ENCODE measurements at places on chromosomes 1 and 21. TPM values are rescaled to one million over a fixed set of nuclear protein-coding genes. Genes with fewer than 3 reads are reported as not detected.

DNA sequence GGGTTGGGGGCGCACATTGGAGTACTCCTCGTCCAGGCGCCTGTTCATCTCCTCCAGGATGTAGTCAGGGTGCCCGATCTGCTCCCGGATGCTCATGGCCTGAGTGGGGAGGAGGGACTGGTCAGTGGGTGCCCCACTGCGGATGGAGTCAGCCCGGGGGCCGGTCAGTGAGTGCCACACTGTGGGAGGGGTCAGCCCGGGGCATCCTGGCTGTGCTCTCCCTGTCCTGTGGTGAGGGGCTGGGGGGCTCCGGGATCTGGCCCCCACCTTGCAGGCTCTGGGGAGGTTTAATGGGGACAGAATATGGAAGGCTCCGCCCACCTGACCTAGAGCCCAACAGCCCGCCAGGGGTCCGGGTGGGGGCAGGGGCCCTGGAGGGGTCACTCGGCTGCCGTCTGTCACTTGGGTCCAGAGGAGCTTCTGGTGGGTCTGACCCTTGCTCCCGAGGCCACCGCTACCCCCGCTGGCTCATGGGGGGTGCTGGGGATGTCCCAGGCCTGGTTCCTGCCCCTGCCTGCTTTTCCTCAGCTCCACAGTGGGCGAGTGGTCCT lies 8.8 kb downstream of the PRXL2B start:
- no peak for DNase-seq

KRTAP6-1 gene
- total RNA-seq, result not detected

DNA sequence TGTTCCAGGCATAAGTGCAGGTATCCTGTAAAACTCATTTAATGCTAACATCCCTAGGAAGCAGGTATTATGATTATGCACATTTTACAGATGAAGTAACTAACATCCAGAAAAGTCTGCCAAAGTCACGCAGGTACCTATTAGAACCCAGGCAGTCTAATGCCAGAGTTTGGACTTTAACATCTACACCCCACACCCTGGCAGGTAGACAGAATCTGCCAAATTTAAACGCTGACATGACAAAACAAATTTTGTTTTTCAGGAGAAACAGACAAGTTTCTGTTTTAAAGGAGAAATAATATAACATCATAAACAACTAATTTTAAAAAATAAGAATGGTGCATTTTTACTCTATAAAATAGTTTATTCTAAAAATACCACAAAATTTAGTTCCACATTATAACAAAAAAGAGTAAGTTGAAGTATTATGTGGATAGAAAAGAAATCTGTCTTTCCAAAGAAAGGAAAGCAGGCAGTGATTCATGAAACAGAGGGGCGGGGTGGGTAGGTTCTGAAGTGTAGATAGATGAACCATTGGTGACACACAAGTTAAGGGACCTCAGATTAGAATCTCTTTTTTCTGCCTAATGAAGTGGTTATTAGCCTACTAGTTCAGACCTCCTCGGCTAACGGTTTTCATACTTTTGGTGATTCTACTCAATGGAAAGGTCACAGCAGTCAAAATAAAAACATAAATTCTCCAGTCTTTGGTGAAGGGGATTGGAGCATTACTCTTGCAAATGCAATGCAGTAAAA lies 1.7 kb downstream of the ASPM start:
- no peak for DNase-seq

DNA sequence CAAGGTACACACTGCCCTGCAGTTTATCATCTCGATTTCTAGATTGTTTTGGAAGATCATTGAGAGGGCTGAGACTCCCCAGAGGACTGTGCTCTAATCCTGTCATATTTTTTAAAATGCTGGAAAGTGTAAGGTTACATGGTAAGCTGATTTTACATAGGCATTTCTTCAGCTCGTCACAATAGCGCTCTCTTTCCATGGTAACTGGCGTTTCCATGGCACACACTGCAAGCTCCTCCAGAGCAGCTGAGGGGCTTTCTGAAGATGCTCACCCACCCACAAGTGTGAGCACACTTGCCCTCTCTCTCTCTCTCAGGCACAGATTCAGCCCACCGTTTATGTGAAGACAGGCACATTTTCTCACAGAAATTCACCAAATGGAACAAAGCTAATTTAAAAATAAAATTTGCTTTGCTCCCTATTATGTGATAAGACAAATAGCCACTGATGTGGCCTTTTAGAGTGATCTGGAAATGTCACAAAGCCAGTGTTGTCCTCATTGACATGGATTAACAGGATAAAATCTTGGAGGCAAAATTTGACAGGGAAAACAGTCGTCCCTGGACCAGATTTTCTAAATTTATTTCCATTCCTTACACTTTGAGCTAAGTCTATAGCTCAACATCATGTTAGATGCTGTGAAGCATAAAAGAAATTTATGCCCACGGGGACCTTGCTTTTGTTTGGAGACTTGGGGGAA lies 421.5 kb downstream of the RWDD3 start:
- DNase-seq, result no peak

DNA sequence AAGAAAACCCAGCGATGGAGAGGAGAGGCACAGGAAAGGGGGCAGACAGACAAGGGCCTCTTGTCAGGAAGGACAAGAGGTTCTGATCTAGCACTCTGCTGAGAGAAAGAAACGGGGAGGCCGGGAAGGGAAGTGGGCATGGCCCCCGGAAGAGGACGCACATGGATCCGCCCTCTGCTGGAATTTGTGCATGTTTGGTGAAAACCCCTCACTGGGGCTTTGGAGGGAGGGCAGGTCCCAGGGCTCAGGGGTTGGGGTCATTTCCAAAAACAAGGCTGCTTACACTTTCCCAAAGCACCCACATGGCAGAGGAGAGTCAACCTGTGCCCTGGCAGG lies 32.4 kb upstream of the ECE1 start:
- no peak for DNase-seq

DNA sequence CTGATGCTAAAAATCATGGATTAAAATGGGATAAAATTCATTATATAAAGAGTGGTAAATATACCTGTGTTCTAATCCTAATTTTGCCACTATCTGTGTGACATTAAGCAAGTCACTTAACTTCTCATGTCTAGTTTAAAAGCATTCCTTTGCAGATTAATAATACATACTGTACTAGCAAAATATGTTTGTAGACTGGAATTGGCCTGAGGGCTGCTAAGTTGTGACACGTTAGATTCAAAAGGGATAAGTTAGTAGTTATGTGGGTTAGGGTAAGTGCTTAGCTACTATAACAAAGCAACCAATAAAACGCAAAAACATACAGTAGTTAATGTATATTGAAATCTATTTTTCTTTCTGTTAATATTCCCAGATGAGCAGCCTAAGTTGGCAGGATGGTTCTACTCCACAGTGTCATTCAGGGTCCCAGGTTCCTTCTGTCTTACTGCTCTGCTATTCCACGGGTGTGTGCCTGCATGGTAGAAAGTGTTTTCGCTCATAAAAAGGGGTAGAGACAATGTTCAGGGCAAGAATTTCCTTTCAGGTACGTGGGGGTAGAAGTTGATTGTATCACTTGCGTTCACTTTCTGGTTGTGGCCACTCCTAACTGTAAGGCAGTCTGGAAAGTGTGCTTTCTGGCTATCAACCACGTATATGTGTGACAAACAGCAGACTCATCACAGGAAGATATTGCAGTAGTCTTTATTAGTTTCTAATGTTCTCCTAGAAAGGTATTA lies 239.8 kb downstream of the NFIA start:
- no peak for DNase-seq

DIO1 gene
- total RNA-seq, result 8.2 TPM

STYXL2 gene
- 0.16 TPM for total RNA-seq

PKP1 gene
- total RNA-seq, result 22.5 TPM

- no peak for DNase-seq
Measured at GRCh38 chr1:240074908-240075307, 16.8 kb upstream of the FMN2 start.

LRP8 gene
- total RNA-seq, result 1.6 TPM

GRCh38 chr1:244329591-244330317 lies 122.0 kb downstream of the ADSS2 start:
- no peak for DNase-seq

DNA sequence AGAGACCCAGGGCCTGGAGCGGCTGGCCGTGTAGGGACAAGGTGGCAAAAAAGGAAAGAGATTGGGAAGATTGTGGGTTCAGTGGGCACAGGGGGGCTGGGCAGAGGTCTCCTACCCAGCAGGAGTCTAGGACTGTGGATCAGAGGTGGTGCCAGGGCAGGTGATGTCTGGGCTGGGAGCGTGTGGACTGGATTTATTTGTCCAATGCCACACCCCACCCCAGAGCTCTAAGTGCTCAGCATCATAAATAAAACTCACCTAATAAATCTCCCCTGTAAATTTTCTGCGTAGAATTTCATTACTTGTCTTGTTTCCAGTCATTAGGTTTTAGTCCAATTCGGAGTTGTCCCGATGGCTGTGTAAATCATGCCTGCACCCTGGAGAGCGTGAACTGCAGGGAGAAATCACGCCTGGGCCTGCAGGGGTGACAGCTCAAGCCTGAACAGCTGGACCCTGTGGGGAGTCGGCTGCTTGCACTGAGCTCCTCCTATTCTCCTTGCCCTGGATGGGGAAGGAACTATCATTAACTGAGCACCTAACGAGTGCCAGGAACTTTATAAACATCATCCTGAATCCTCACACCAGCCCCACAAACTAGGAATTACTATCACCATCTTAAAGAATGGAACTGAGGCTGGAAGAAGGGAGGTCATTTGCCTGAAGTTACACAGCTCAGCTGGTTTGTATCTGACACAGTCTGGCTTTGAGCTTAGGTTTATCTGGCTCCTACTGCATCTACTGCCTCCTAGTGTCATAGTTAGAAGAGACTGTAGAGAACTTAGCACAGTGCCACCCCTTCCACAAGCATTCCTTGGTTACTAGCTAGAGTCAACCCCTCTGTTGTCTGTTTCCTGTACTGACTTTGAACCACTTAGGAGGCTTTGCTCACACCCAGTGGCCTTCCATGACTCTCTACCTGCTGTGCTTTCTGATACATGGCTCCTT lies 25.0 kb upstream of the POU3F1 start:
- DNase-seq, result no peak

- DNase-seq, result no peak
Measured at GRCh38 chr21:25191141-25191540, 416.1 kb downstream of the MRPL39 start.

DNA sequence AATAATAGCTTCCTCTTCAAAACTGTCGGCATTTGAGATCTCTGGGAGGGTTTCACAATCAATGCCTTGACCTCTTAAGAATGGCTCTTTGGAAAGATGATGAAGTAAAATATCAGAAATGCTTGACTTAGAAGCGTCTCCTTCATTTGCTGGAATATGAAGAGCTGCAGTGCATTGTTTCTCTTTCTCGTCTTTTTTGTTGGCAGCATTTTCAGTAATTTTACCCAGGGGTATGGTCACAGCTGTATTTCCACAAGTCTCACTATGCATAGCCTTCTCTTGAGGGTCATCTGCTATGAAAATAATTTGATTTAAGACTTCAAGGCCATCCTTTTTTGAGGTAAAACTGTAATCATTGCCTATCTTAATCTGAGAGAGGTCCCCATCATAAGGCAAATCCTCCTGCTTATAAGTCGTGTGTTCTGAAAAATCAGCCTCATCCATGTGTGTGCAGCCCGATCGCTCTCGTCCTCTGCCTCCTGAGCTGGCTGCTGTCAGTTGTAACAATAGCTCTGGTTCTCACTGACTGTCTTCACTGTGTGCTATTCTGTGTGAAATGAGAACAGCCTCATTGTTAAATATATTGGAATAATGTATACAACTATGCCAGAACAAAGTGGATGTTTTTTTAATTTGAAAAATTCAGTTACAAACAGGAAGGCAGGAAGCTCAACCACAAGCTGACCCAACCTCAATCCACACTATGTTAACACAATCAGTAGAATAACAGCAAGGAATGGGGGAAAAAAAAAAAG lies 4.5 kb downstream of the AKNAD1 start:
- DNase-seq, result no peak

KIF2C gene
- 0.98 TPM for total RNA-seq

HEATR1 gene
- 23.7 TPM for total RNA-seq

CASZ1 gene
- total RNA-seq, result 32.4 TPM

MCOLN3 gene
- 3.2 TPM for total RNA-seq

DNA sequence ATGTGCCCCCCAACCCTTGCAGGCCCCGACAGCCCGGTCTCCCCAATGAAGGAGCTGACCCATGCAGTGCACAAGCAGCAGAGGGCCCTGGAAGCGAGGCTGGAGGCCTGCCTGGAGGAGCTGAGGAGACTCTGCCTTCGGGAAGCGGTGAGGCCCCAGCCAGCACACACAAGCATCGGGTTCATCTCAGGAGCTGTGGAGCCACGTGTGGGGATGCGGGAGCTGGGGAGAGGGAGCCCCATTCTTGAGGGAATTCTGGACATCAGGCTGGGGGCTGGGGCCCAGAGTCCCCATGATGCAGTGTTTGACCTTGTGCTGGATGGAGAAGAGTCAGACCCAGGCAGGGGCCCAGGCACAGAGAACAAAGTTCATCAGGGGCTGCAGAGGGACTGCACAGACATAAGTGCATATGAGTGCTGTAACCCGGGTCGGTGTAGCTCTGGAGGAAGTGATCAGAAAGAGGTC lies 4.8 kb downstream of the INAVA start:
- no peak for DNase-seq

DNA sequence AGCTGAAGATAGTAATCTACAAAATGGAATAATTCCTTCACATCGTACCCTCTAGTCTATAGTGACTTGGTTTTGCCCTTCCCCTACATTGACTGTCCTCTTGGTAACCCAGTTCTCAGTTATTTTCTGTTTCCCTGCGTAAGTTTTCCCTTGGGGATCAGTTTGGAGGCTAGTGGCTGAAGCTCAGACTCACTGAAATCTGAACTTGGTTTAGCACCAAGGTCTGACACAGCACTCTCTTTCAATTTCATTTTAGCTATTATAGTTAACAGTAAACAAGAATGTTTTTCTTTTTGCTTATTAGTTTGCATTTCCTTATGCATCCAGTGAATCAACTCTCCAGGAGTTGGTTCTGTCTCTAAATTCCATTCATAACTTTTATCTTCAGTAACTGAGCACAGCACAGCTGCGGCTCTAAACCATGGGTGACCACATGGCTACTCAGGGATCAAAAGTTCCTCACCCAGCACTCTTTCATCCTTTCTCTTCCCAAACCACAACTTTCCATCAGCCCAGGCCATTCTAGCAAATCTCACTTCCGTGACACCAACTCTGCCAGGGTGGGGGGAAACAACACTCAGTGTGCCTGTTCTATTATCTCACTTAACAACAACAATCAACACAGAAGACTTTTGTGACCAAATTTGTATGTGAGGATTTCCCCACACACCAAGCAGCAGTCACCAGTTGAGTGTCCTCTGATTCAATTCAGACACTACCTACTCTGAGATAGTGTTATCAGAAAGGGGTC lies 17.6 kb upstream of the IFI6 start:
- DNase-seq, result no peak

GRCh38 chr1:10767282-10767681 lies 29.2 kb downstream of the CASZ1 start:
- DNase-seq, result no peak
